ENCODE measurements at places on chromosomes 1 and 21.

GRCh38 chr1:117284399-117285215, 73.9 kb upstream of the VTCN1 start:
- no peak for DNase-seq

DNA sequence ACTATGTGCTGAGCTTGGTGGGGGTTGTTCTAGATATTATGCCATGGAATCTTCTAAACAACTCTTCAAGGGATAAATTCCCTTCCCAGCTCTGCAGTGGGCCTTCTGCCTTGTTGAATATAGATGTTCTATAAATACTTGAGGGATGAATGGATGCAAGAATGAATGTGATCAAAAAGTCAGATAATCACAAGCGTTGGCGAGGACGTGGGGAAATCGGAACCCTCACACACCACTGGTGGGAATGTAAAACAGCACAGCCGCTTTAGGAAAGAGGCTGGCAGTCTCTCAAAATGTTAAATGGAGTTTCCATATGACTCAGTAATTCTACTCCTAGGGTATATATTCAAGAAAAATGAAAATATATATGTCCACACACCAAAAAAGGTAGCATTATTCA, 19.0 kb downstream of the SDC3 start:
- no peak for DNase-seq

GRCh38 chr21:30718239-30718909, at the start of gene KRTAP21-3:
Gene KRTAP21-3, minus strand, starts transcription at chr21:30718777. Its CDS starts 18 bp downstream, at chr21:30718759.
- no peak for DNase-seq

GRCh38 chr1:46256523-46256922, 9.0 kb downstream of the RAD54L start:
- no peak for DNase-seq

DNA sequence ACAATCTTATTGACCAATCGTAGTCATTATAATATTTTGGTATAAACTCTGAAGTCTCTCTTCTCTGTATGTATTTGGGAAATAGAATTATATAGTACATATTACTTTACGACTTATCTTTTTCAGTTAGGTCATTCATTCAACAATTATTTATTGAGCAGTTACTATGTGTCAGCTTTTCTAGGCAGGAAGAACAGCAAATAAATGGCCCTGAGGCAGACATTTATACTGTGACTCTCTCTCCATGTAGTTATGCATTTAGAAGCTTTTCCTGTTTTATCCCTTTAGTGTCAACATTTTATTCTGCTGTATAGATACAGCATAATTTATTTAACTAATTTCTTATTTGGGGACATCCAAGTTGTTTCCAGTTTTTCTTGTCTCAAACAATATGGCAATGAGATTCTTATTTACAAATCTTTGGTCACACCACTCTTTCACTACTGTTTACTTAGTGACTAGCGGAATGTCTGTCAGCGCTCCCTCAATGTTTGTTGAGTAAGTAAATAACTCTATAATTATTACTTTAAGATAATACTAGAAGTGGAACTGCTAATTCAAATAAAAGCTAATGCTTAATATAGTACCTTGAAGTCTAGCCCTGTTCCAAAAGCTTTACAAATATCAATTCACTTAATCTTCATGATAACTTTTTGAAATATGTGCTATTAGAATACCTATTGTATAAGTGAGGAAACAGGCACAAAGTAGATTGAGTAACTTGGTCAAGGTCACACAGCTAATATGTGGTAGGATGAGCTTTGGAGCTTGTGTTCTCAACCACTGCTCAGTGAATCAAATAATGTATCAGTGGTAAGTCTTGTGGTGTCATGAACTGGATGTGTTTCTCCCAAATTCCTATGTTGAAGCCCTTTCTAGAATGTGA, 465.6 kb downstream of the SIPA1L2 start:
- DNase-seq, result no peak

GRCh38 chr1:209787551-209787950, 3.2 kb upstream of the C1orf74 start:
- DNase-seq, result no peak

- no peak for DNase-seq
Observed at GRCh38 chr1:200971428-200971903, 52.0 kb downstream of the KIF21B start.

DNA sequence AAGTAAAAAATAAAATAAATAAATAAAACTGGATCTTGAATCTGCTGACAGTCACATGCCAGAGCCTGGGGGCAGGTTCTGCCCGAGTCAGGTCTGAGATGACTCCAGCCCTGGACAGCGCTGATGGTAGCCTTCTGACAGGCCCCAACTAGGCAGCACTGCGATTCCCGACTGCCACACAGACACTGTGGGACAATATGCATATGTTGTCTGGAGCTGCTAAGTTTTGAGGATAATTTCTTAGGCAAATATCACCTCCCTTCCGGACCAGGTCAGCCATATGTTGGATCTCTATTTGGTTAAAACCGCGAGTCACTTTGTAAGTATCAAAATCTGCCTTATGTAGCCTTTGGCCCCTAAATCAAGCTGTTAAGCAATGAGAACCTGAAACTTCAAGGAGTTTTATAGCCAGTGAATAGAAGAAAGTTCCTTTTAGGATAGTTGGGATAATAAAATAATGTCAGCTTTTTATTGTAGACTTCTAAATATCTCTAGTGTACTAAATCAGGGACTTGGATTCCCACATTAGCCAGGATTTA, 20.8 kb upstream of the TRIM17 start:
- DNase-seq, result no peak

GRCh38 chr1:143680304-143680703, 291.5 kb downstream of the FAM72C start:
- no peak for DNase-seq

GRCh38 chr21:25536752-25537151, 70.5 kb downstream of the MRPL39 start:
- DNase-seq, result no peak

- no peak for DNase-seq
Observed at GRCh38 chr1:6435129-6435528, 10.6 kb downstream of the ESPN start.

DNA sequence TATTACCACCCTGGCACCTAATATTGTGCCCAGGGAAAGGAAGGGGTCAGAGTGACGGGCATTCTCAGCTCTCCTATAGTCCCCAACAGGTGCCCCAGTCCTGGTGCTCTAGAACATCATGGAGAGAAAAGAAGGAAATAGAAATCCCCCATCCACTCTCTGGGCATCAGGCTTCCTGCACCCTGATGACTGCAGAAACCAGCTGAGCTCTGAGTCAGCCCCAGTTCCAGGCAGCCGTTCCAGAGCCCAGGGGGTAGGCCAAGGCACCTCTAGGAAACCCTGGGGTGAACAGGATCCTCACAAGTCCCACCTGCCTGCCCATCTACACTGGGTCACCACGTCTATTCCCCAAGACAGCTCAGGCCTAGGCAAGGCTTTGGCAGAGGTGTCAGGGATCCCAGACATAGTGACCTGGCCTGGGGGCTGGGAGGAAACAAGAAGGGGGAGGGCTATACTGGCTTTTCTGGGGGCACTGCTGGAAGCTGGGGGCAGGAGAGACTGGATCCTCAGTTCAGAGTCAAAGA, 709 bp downstream of the NECTIN4 start:
- DNase-seq, result no peak

GRCh38 chr21:44555200-44555875, 3.3 kb downstream of the KRTAP10-3 start:
- DNase-seq, result no peak

DNA sequence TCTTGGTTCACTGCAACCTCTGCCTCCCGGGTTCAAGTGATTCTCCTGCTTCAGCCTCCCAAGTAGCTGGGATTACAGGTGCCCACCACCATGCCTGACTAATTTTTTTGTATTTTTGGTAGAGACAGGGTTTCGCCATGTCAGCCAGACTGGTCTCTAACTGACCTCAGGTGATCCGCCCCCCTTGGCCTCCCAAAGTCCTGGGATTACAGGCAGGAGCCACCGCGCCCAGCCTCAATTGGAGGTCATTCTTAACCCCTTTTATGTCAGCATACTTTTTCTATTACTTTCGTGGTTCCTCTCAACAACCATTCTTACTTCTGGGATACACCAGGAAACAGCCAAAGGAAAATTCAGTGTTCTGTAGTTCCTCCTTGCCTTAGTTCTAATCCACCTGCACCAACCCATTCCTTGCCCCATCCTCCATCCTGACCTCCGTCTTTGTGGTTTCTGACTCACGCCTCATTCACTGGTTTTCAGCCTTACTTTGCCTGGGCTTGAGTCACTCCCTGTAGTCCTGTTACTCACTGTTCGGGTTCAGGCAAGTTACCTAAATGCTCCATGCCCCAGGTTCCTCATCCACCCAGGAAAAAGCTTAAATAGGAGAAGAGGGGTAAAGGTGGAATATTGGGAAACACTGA, 12.9 kb upstream of the BCL10 start:
- no peak for DNase-seq

GRCh38 chr1:62336995-62337705, 17.9 kb upstream of the KANK4 start:
- DNase-seq, result no peak

DNA sequence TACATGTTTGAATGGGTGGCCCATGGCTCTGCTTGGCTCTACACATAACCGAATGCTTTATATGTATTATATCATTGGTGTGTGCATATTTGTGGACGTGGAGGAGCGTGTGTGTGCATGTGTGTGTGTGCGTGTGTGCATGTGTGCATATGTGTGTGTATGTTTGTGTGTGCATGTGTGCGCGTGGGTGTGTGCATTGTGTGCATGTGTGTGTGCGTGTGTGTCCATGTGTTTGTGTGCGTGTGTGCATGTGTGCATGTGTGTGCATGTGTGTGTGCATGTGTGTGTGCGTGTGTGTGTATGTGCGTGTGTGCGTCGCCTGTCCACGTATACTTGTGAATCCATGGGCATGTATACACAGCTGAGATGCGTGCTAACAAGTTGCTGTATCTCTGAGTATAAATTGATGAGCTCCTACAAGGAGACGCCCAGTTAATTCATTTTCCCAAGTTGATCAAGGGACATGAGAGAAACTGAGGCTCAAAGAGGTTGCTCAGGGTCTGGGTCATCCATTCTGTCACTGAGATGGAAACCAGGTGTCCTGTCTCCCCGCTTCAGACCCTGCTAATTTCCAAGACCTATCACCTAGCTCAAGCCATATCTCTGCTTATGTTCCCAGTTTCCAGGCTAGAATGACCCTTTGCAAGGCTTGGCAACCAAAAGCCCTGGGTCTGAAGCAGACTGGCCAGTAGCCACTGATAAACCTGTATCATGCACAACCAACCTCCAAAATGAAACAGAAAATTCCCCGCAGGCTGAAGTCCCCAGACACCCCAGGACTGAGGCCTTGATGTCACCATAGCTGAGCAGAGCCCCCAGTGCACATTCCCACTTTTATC, 2.8 kb upstream of the CTRC start:
- no peak for DNase-seq

DNA sequence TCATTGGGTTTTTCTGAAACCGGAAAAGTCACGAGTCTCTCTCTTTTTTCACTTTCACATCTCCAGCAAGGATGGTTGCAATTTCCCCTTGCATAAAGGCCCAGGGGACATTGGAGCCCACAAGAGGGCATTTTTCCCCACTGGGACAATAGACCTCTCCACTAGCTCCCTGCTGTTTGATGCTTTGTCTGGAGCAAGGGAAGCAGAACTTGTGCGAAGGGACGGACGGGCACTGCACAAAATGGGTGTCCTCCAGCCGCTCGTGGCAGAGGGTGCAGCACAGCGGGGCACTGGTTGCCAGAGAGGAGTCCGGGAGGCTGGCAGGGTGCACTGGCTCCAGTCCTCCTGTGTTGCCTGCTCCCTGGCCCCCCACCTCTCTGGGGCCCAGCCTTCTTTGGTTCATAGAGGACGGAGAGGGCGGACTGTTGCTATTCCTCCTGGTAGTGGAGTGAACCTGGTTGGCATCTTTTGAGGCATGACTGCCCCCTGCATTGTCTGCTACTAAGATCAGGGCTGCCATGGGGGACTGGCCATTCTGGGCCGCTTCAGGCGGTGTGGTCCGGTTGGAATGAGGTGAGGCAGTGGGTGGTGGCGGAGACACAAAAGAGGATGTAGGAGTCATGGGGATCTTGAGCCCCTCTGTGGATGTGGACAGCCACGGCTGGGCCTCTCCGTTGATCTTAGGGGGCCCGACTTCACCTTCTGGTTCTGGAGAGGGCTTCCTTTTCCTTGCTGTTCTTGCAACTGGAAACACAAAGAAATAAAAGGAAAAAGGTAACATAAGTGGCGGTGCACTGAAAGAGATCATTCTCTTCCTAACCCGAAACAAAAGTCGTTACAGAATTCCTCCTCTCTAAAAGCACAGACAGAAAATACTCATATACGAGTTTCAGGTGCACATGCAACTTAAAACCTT, 2.6 kb downstream of the IRF2BP2 start:
- DNase-seq, result no peak

GRCh38 chr1:246893191-246893939, 38.4 kb downstream of the AHCTF1 start:
- DNase-seq, result no peak

DNA sequence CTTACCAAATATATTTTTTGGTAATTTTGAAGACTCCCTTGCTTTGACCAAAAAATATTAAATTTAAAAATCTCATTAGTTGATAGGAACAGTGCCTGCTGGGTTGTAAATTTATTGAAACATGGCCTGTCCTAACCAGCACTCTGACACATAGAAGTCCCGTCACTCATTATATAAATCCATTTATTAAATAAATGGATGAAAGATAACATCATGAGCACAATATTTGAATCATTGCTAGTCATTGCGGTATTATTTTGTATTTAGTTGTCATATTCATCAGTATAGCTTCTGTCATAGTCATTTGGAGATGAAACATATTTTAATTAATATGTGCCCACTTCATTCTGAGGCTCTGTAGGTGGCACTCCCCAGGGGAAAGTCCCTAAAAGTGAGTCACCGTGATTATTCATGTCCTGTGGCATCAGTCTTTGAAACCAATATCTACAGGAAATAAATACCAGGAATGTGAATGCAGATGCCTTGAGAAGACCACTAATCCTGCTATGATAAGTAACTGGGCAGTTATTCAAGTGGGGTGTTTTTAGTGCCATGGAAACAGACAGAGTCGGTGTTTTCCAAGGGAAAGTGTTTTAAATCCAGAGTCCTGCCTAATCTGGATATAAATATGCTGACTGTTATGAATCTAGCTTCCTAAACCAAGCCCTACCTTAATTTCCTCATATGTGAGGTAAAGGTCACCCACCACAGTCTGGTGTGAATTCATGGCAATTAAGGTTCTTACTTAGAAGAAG, 302.0 kb downstream of the DUSP10 start:
- DNase-seq, result no peak

GRCh38 chr1:229221106-229222019, 49.5 kb upstream of the RAB4A start:
- DNase-seq, result no peak

GRCh38 chr21:21159253-21159899, 161.2 kb downstream of the NCAM2 start:
- DNase-seq, result no peak

- no peak for DNase-seq
Observed at GRCh38 chr1:93021539-93022134, 57.4 kb upstream of the MTF2 start.

DNA sequence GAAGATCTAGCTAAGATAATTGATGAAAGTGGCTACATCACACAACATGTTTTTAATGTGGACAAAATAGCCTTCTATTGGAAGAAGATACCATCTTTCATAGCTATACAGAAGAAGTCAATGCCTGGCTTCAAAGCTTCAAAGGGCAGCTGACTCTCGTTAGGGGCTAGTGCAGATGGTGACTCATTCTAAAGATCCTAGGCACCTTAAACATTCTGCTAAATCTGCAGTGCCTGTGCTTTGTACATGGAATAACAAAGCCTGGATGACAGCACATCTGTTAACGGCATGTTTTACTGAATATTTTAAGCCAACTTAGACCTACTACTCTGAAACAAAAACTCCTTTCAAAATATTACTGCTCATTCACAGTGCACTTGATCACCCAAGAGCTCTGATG, 65.6 kb upstream of the USP24 start:
- no peak for DNase-seq
